Activated CD8-positive, alpha-beta T cell treated with anti-CD3 and anti-CD28 coated beads, Interleukin-2, amount 10 ng/mL, durations not matched to agents 7 days and 5 days (primary cell): ENCODE measurements at places on chromosomes 6 and 20. TPM values are rescaled to one million over a fixed set of nuclear protein-coding genes. Genes with fewer than 3 reads are reported as not detected.
A peak's percentile ranks its signal among the peaks of the same experiment; 100 is the strongest.

DNA sequence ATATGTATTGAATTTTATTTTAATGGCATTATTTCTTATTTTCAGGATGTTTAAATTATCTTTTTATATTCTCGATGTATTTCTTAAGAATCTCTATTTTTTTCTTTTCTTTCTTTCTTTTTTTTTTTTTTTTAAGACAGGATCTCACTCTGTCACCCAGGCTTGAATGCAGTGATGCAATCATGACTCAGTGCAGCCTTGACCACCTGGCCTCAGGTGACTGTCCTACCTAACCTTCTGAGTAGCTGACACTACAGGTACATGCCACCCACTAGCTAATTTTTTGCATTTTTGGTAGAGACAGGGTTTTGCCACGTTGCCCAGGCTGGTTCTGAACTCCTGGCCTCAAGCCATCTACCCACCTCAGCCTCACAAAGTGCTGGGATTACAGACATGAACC lies 143.8 kb upstream of the LAMA2 start:
- no peak for DNase-seq
- H3K27ac ChIP-seq: no peak overlapping the region
- H3K36me3 ChIP-seq: no peaks in the 10 kb centered on the region
- no peaks in the 10 kb centered on the region for H3K4me1 ChIP-seq
- H3K27me3 ChIP-seq: peaks cover 5% of the 10 kb centered on the region

- no peak for DNase-seq
- no peaks in the 10 kb centered on the region for H3K27me3 ChIP-seq
- H3K4me1 ChIP-seq: peaks cover 10% of the 10 kb centered on the region
- H3K4me3 ChIP-seq: no peak overlapping the region
Observed at GRCh38 chr6:154773610-154774089, 40.4 kb downstream of the SCAF8 start.

DNA sequence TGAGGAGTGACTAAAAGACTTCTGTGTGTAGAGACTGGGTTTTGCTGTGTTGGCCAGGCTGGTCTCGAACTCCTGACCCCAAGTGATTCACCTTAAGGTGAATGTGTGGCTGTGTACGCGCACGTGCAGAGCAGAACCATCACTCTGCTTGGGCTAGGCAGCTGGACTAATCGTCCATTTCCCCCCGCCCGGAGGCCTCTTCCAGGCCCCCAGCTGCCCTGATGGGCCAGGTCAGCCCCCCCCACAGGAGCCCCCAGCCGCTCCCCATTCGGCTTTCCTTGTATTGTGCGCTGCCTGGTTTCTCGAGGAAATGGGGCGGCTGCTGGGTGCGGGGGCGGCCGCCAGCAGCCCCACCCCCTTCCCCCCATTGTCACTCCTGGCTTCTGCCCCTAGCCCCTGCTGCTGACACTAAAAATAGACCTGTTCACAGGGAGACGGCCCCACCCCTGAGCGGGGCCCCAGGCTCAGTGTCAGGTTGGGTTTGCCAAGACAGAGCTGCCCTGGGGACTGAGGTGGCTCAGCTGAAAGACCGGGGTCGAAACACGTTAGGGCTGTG lies 24.6 kb upstream of the CSNK2A1 start:
- H3K36me3 ChIP-seq: no peaks in the 10 kb centered on the region
- H3K4me1 ChIP-seq: peaks cover 2% of the 10 kb centered on the region

- H3K4me1 ChIP-seq: no peaks in the 10 kb centered on the region
- H3K36me3 ChIP-seq: no peaks in the 10 kb centered on the region
- DNase-seq: no peak
- H3K4me3 ChIP-seq: no peak overlapping the region
- H3K27ac ChIP-seq: no peak overlapping the region
Observed at GRCh38 chr6:53209681-53210080, 61.0 kb upstream of the GCM1 start.

DNA sequence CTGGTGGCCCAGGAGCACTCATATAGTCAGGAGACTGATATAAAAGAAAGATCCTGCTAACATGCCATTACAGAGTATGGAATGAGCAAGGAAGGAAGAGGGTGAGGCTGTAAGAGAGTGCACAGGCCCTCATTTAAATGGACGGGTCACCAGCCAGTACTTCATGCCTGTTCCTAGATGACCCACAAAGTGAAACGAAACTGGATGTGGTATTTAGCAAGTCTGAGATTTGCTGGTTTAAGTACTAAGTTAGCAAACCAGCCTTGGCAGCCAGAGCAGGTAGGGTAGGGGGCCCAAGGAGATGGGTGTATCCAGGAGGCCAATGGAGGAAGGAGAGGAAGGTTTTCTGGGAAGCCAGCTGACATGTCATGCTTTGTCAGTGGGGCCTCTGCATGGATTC lies 15.9 kb downstream of the NT5E start:
- peak; percentile 33 for DNase-seq
- peak overlapping the region; percentile 31 for H3K27ac ChIP-seq
- peaks cover 3% of the 10 kb centered on the region for H3K36me3 ChIP-seq
- H3K4me3 ChIP-seq: no peak overlapping the region

DNA sequence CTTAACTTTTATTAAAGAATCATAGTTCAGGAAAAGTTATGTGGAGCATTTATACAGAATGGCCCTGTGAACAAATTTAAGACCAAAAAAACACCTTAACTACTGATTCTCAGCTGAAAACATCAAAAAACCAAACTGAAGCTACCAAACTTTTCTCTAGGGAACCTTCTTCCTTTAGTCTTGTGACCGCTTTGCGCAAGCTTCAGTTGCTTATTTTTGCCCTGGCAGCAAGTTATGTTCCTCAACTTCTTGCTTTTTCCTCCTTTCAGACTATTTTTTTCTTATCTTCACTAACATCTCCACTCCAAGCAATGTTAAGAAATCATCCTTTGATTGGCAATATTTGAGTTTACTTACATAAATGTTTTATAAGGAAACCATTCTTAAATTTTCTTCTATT lies 100.1 kb downstream of the MYB start:
- no peak overlapping the region for H3K4me3 ChIP-seq
- H3K27me3 ChIP-seq: peaks cover 6% of the 10 kb centered on the region
- H3K27ac ChIP-seq: no peak overlapping the region
- H3K4me1 ChIP-seq: no peaks in the 10 kb centered on the region
- no peak for DNase-seq
- no peaks in the 10 kb centered on the region for H3K36me3 ChIP-seq

GRCh38 chr6:36844232-36845170 lies 5.3 kb upstream of the CPNE5 start:
- H3K4me1 ChIP-seq: peaks cover 7% of the 10 kb centered on the region
- no peak for DNase-seq
- no peak overlapping the region for H3K4me3 ChIP-seq
- no peaks in the 10 kb centered on the region for H3K36me3 ChIP-seq
- H3K27me3 ChIP-seq: peaks cover 11% of the 10 kb centered on the region
- H3K27ac ChIP-seq: no peak overlapping the region

DNA sequence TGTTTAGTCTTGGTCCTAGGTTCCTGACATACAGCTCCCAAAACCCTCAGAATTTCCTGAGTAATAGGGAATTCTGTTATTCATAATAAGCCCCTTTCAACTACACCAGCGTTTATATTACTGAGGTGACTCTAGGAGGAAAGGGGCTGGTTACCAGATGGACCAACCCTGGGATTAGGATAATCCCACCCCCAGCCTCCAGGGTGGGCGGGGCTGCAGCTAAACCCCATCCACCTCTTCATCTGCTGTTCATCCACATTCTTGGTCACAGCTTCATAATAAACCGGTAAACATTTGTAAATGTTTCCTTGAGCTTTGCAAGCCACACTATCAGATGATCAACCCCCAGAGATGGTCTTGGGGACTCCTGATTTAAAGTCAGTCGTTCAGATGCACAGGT lies 38.3 kb downstream of the NINL start:
- no peaks in the 10 kb centered on the region for H3K4me1 ChIP-seq
- H3K27ac ChIP-seq: no peak overlapping the region
- no peaks in the 10 kb centered on the region for H3K36me3 ChIP-seq
- no peaks in the 10 kb centered on the region for H3K27me3 ChIP-seq
- DNase-seq: no peak

- peaks cover 13% of the 10 kb centered on the region for H3K36me3 ChIP-seq
- peaks cover 9% of the 10 kb centered on the region for H3K27me3 ChIP-seq
- no peak for DNase-seq
- no peak overlapping the region for H3K4me3 ChIP-seq
- peaks cover 21% of the 10 kb centered on the region for H3K4me1 ChIP-seq
- H3K27ac ChIP-seq: no peak overlapping the region
Observed at GRCh38 chr6:130385064-130385695, 19.4 kb downstream of the TMEM200A start.

GRCh38 chr6:44471271-44471981 lies 83.9 kb downstream of the CDC5L start:
- peaks cover 7% of the 10 kb centered on the region for H3K27me3 ChIP-seq
- peaks cover 5% of the 10 kb centered on the region for H3K4me1 ChIP-seq
- no peak overlapping the region for H3K27ac ChIP-seq
- no peak overlapping the region for H3K4me3 ChIP-seq
- no peak for DNase-seq
- H3K36me3 ChIP-seq: no peaks in the 10 kb centered on the region

GRCh38 chr6:116557893-116558292 lies 4.3 kb downstream of the CALHM4 start:
- DNase-seq: no peak
- no peaks in the 10 kb centered on the region for H3K36me3 ChIP-seq
- peaks cover 1% of the 10 kb centered on the region for H3K4me1 ChIP-seq
- H3K27me3 ChIP-seq: peaks cover 19% of the 10 kb centered on the region
- no peak overlapping the region for H3K4me3 ChIP-seq

DNA sequence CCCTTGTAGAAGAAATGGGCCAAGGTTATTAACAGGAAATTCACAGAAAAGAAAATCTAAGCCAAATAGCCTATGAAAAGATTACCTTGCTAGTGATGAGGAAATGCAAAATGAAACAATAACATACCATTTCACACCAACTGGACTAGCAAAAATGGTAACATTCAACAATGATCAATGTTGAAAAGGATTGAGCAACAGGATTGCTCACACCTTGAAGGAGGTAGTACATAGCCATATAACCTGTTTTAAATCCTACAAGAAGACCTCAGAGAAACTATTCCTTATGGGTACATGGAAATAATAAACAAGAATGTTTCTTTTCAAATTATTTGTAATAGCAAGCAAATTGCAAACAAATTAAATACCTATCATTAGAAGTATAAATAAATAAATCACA lies 107.4 kb downstream of the BFSP1 start:
- H3K4me1 ChIP-seq: no peaks in the 10 kb centered on the region
- H3K27ac ChIP-seq: no peak overlapping the region
- H3K36me3 ChIP-seq: no peaks in the 10 kb centered on the region
- no peak for DNase-seq
- peaks cover 2% of the 10 kb centered on the region for H3K27me3 ChIP-seq
- no peak overlapping the region for H3K4me3 ChIP-seq

DNA sequence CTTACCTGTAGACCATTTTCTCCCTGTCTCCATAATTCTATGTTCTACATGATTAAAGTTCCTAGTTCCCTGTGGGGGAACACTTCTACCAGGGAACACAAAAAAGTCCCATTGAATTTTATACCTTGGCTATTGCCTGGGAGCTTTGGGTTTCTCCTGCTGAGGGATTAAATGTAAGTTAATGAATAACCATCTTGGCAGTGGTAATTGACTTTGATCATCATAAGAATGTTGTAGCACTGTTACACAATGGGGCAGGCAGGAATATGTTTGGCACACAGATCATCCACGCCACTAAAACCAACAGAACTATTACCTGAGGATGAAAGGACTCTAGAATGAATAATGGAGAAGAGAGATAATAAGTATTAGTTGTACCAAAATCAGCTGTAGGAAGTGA lies 1106.2 kb upstream of the GJE1 start:
- no peak overlapping the region for H3K4me3 ChIP-seq
- no peaks in the 10 kb centered on the region for H3K36me3 ChIP-seq
- no peak overlapping the region for H3K27ac ChIP-seq
- no peaks in the 10 kb centered on the region for H3K4me1 ChIP-seq

- H3K27ac ChIP-seq: no peak overlapping the region
- H3K27me3 ChIP-seq: no peaks in the 10 kb centered on the region
- H3K4me3 ChIP-seq: no peak overlapping the region
Observed at GRCh38 chr20:62770916-62771315, 25.4 kb upstream of the MRGBP start.

GRCh38 chr6:74277777-74278186 lies 581.8 kb downstream of the CD109 start:
- no peak overlapping the region for H3K27ac ChIP-seq
- no peak overlapping the region for H3K4me3 ChIP-seq
- no peaks in the 10 kb centered on the region for H3K27me3 ChIP-seq

GRCh38 chr6:33896391-33897188 lies 92.8 kb upstream of the MLN start:
- H3K4me3 ChIP-seq: no peak overlapping the region
- DNase-seq: no peak
- H3K27me3 ChIP-seq: no peaks in the 10 kb centered on the region
- H3K27ac ChIP-seq: peak overlapping the region; percentile 35
- H3K36me3 ChIP-seq: peaks cover 3% of the 10 kb centered on the region

DNA sequence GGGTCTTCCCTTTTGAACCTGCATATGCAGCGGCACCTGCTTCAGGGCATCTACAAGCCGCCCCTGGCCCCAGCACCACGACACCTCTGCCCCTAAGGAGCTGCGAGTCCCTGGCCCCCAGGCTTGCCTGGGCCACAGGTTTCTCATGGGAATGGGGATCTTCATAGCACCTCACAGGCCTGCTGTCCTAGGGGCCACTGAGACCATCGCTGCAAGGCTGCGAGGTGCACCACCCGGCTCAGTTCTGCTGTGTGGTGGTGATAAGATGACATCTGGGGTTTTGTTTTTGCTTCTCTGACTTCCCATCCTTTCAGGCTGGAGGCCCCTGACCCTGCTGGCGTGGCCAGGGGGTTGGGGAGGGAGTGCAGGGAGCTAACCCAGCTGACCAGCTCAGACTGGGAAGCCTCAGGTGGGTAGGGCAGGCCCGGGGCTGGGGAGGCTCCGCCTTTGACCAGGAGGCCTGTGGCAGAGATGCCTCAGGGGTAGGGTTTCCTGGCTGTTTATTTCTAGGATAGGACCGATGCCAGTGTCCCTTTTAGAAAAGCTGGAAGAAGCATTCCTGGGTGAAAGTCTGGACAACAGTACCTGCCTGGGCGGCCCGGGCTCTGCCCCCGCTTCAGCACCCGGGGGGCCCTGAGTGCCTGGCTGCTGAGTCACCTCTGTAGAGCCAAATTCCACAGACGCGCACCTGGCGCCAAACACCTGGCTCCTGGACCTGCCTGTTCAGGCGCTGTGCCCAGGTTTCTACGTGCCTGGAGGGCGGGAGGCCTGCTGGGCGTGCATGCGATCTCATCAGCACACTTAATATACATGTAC lies 264.7 kb downstream of the DLL1 start:
- no peaks in the 10 kb centered on the region for H3K4me1 ChIP-seq
- H3K4me3 ChIP-seq: no peak overlapping the region
- peaks cover 14% of the 10 kb centered on the region for H3K27me3 ChIP-seq
- no peak for DNase-seq
- no peaks in the 10 kb centered on the region for H3K36me3 ChIP-seq

Gene RUNX2
- 3.0 TPM for total RNA-seq

Gene NKX2-2
- not detected for total RNA-seq

Gene CTAGE9
- not detected for total RNA-seq

Gene RFX6
- not detected for total RNA-seq

Gene REM1
- not detected for total RNA-seq
